ENCODE measurements at places on chromosomes 3 and 15. TPM values are rescaled to one million over a fixed set of nuclear protein-coding genes. Genes with fewer than 3 reads are reported as not detected.

Gene CNTN6
- not detected for total RNA-seq

Gene WDR93
- total RNA-seq, result 0.64 TPM

Gene PCOLCE2
- 30.3 TPM for total RNA-seq

Gene TCAIM
- 7.9 TPM for total RNA-seq

Gene B3GALNT1
- 0.21 TPM for total RNA-seq

Gene ROBO1
- total RNA-seq, result 11.9 TPM

Gene KY
- 0.07 TPM for total RNA-seq

Gene IL17RC
- total RNA-seq, result 18.9 TPM

Gene SCN5A
- total RNA-seq, result 0.54 TPM

Gene TMEM212
- total RNA-seq, result not detected

Gene ITIH1
- not detected for total RNA-seq

Gene GRK7
- total RNA-seq, result not detected
